ENCODE measurements at places on chromosomes 16 and 17.

- DNase-seq = no peak
These were observed 3.2 kb downstream of the GNPTG start for GRCh38 chr16:1354815-1355540.

DNA sequence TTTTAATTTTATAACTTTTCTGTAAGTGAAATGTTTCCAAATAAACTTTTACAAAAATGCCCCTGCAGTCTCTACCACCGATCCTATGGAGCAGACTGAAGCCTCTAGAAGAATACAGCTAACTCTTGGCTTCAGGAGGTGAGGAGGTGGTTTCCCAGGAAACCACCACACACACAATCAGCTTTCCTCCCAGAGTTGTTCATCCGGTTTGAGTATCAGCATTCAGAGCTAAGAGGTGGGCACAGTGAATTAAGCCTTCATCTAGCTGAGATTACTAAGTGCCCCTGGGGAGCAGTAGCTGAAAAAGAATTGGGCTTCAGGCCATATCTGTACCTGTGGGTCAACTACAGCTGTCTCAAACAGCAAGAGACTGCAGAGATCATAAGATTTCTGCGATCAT lies 139.7 kb downstream of the AATF start:
- no peak for DNase-seq

- DNase-seq = no peak
These were observed 48.8 kb downstream of the DNAH3 start for GRCh38 chr16:21101631-21102420.

DNA sequence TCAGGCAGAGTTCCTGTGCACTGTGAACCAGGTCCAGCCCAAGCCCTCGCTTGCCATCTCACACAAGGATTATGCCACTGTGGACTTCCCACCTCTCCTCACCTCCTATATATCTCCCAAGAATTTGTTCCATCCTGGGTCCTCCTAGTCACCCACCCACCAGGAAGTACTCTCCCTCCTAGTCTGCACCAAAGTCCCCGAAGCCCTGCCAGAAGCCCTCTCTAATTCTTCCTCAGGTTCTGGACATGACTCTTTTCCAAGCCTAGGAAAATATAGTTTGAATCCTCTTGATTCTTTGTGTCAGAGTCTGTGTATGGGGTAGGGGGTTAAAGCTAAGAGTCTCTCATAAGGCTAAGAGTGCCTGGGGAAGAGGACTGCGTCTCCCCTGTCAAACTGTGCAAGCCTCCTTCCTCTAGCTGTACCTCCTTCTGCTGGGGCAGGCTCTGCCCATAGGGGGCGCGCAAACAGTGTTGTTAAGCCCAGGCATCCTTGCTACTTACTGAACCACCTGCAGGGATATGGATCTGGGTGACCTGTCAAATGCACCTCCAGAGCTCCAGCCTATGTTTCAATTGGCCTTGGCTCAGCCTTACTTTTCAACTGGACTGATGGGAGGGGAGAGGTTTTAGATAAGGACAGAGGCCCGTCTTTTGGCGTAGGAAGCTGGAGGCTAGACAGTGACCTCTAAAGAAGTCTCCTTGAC lies 16.6 kb upstream of the DLX4 start:
- DNase-seq = peak; percentile 67

GRCh38 chr16:3020604-3021448 lies 658 bp downstream of the TNFRSF12A start:
- peak; percentile 73 for DNase-seq

DNA sequence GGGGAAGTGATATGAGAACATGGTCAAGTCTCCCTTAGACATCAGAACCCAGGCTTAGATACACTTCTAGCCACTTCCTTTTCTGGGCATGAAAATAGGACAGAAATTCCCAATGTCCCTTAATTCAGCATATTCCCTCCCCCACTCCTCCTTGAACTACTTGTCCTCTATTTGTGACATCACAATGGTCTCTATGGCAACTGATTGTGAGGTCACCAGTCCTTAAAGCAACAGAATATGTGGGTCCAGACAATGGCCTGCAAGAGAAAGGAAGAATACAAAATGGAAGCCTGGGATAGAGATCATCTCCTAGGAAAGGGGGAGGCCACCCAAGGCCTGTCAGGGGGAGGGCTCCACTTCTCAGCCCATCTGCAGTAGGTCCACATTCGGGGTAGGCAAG lies 6.7 kb upstream of the SEZ6 start:
- DNase-seq = no peak

GRCh38 chr16:411576-412265 lies 10.0 kb downstream of the DECR2 start:
- no peak for DNase-seq

DNA sequence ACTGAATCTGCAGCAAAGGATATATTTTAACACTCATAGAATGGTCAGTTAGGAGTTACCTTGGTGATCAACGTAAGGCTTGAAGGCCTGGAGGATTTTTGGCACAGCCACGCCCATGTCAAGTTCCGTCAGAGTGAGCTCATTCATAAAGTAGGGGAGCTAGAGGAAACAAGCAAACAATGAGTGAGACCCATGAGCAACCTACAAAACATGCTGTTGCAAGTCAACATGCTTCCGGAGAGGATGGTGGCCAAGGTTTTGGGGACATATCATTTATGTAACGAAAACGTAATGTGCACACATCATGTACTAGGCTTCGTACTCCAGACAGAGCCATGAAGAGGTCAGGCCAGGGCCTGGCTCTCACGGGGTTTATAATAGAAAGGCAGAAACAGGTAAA lies 41.1 kb upstream of the ERN1 start:
- DNase-seq = no peak

DNA sequence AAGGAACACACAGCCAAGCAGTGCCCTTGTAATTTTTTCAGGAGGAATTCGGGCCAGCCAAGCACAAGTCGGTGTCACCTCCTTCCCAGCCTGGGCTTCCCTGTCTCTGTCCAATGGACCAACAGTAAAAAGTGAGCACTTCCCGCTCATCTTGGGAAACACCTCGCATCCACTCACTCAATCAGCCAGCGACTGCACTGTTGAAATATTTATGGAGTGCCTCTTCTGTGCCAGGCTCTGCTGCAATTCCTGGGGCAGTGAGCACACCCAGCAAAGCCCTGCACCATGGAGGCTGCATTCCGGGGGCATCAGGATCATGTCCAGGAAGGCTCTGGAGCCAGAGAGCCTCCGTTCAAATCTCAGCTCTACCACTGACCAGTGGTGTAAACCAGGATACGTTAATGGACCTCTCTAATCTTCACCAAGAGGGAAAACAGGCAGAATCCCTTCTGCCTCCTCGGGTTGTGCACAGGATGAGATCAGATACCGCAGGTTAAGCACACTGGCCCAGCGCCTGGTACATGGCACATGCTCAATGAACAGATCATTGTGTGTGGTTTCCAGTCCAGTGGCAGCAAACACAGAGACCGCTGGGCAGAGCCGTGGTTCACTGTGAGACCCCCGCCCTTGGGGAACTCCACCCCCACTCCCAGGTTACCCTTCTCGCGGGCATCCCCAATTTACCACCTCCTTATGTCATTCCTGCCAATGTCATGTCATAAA lies 194.3 kb downstream of the ZNF423 start:
- no peak for DNase-seq

DNA sequence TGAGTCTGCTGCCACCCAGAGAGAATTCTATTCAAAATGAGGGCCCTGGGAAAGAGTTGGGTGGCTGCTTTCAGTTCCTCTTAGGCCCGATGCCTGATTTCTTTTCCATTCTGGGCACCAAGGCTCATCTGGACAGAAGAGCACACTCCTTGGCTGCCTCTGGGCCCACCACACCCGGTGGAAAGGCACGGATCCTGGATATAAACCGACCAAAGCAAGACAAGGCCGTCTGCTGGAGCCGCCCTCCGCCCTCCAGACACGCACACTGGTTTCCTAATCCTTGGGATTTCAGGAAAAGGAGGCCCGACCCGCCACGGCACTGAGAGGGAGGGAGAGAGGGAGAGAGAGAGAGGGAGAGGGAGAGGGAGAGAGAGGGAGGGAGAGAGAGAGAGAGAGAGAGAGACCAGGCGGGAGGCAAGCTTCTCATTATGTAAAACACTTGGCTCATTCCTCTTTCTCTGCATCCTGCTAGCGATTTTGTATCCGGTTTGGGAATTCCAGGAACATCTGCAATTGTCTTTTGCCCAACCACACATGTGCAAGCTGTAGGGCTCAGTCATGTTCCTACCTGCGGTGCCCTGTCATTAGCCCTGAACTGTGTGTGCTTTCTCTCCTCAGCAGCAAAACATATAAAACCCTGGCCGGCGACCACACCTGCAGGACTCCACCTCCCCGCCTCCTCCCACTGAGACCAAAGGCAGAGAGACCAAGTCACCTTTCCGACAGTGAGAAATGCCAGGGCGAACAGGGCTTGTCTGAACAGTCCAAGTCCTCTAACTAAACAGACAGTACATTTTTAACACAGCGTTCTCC lies 347.2 kb downstream of the SOX9 start:
- no peak for DNase-seq

DNA sequence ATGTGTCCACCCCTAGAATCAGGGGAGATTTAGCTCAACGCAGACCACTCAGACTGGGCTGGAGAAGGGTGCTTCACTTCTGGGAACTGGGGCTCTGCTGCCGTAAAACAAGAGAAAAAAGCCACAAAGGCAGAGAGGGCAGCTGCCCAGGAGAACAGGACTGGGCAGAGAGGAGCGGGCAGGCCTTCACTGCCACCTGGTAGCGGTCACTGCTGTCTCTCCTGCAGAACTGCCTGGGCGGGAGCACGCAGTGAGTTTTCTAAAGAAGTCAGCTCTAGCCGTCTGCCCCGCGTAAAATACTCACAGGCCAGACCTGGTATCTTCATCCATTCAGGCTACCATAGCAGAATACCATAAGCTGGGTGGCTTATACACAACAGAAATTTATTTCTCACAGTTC lies 103.8 kb downstream of the AMFR start:
- DNase-seq = no peak

DNA sequence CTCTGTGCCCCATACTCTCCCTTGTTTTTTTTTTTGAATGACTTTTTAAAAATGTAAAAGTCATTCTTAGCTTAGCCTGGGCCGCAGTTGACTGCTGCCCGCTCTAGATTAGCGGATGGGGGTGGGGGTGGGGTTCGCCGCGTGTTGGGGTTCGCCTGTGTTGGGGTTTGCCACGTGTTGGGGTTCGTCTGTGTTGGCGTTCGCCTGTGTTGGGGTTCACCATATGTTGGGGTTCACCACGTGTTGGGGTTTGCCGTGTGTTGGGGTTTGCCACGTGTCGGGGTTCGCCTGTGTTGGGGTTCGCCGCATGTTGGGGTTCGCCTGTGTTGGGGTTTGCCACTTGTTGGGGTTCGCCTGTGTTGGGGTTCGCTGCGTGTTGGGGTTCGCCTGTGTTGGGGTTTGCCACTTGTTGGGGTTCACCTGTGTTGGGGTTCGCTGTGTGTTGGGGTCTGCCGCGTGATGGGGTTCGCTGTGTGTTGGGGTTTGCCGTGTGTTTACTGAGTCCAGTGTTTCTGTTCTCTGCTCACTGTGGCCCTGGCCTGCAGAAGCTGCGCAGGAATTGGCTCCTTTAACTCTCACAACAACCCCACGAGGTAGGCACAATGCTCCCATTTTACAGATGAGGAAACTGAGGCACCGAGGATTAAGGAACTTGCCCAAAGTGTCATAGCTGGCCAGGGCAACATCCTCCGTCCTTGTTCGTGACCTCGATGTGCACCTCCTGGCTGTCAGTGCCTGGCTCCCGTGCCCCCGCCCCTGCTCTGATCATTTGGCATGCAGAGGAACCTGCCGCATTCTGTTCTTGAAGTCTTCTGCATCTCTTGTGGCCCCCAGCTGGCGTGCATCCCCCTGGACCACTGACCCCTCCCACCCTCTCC lies 96.6 kb upstream of the CIBAR2 start:
- DNase-seq = no peak

GRCh38 chr17:7440834-7441195 lies 1.5 kb downstream of the FGF11 start:
- no peak for DNase-seq

DNA sequence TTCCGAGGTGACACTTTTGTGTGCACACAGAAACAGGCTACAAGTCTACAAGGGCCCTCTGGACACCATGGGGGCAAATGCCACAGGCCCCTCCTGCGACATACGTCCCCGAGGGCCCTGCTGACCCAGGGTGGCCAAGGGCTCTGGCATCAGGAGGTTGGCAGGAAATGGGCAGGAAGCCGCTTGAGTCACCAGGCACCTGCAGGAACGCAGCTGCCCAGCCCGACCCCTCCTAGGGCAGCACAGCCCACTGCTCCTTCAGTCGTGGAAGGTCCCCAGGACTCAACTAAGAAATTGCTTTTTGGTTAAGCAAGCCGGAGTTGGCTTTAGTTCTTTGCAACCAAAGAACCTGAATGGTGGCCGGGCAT lies 8.1 kb downstream of the CORO7 start:
- DNase-seq = no peak

GRCh38 chr16:27351989-27352388 lies 38.2 kb downstream of the IL4R start:
- no peak for DNase-seq

DNA sequence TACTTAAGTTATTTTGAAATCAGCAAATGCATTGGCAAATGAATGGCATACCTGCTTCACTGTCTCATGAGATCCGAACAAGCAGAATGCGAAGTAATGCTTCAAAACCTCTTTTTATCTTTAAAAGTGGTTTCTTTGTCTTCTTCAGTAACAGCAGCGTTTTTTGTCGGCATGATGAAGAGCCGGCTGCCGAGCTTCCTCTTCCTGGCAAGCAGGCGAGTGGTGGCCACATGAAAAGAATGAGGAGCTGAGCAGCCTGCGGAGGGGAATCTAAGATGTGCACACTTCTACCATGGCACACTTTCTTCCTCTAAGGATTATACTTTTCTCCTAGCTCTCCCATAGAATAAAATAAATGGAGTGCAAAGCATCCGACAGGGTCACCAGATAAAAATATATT lies 42.4 kb upstream of the AKTIP start:
- DNase-seq = peak; percentile 22

DNA sequence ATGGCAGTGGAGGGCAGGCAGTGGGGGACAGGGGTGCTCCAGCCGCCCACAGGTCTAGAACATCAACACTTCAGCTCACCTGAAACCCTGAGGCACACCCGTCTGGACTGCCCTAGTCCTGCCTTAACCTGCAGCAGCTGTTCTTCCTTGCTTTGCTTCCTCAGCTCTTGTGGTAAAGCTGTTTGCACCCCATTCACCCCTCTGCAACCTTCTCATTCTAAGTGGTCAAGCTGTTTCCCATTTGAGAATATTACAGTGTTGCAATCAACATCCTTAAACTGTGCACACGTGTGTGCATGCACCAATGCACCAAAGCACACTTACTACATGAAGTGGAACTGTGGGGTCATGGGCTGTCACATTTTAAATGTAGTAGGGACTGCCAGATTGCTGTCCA lies 32.4 kb downstream of the SCNN1B start:
- no peak for DNase-seq

Data from effector CD4-positive, alpha-beta T cell (primary cell).